ENCODE measurements at places on chromosomes 6 and 20. TPM values are rescaled to one million over a fixed set of nuclear protein-coding genes. Genes with fewer than 3 reads are reported as not detected.

GRCh38 chr20:10619427-10619826 is 54.4 kb downstream of the JAG1 start:
- no peaks in the 10 kb centered on the region for H3K27me3 ChIP-seq
- H3K36me3 ChIP-seq, result no peaks in the 10 kb centered on the region
- H3K27ac ChIP-seq, result no peak overlapping the region
- no peak overlapping the region for H3K4me3 ChIP-seq
- DNase-seq, result no peak

GRCh38 chr6:157064502-157064901 is 258.8 kb downstream of the TMEM242 start:
- no peak overlapping the region for H3K27ac ChIP-seq
- DNase-seq, result no peak
- no peaks in the 10 kb centered on the region for H3K36me3 ChIP-seq
- H3K4me1 ChIP-seq, result no peaks in the 10 kb centered on the region
- no peak overlapping the region for H3K4me3 ChIP-seq
- no peaks in the 10 kb centered on the region for H3K27me3 ChIP-seq

DNA sequence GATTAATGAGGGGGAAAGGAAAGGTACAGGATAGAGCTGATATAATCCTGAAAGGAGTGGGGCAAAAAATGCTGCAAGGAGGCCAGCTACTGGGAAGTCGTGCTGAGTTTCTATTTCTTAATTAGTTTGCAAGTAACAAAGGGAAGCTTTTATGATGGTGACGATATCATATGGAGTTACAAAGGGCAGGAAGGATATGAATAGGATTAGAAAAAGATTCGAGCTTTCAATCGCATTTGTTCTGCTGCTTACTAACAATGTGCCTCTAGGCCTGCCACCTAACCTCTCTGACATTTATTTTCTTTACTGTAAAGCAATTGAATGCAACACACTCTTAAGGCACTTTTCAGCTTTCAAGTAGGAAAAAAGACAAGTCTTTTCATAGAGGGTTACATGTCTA is 219.2 kb downstream of the CLVS2 start:
- no peak overlapping the region for H3K27ac ChIP-seq
- no peak overlapping the region for H3K4me3 ChIP-seq
- H3K36me3 ChIP-seq, result no peaks in the 10 kb centered on the region
- H3K27me3 ChIP-seq, result no peaks in the 10 kb centered on the region
- H3K4me1 ChIP-seq, result no peaks in the 10 kb centered on the region

DNA sequence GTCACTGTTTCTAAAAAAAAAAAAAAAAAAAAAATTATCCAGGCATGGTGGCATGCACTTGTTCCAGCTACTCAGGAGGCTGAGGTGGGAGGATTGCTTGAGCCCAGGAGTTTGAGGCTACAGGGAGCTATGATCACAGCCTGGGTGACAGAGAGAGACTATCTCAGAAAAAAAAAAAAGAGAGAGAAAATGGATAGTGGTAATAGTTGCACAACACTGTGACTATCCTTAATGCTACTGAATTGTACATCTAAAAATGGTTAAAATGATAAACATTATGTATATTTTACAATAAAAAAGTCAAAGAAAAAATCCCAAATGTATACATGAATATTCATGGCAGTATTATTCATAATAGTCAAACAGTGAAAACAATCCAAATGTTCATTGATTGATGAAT is 23.0 kb downstream of the FERMT1 start:
- no peak for DNase-seq
- no peaks in the 10 kb centered on the region for H3K36me3 ChIP-seq
- H3K4me1 ChIP-seq, result no peaks in the 10 kb centered on the region
- H3K27me3 ChIP-seq, result no peaks in the 10 kb centered on the region
- no peak overlapping the region for H3K27ac ChIP-seq
- no peak overlapping the region for H3K4me3 ChIP-seq

GRCh38 chr6:34317882-34318498 is 69.2 kb upstream of the SMIM29 start:
- H3K27ac ChIP-seq, result peak overlapping the region; percentile 41
- no peaks in the 10 kb centered on the region for H3K4me1 ChIP-seq
- H3K4me3 ChIP-seq, result no peak overlapping the region
- H3K36me3 ChIP-seq, result no peaks in the 10 kb centered on the region

DNA sequence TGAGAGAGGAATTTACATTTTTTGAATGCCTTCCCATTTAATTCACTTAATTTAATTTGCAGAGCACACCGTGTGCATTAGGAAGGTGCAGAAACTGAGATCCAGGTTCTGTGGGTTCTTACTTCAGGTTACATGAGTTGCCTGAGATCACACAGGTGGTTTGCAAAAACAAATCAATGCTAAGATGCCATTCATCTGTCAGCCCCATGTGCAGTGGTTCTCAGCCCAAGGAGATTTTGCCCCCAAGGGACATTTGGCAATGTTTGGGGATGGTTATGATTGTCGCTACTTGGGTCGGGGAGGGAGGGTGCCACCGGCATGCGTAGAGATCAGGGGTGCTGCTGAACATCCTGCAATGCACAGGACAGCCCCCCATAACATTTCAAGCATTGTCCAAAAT is 34.6 kb downstream of the BANF2 start:
- no peaks in the 10 kb centered on the region for H3K27me3 ChIP-seq
- H3K27ac ChIP-seq, result no peak overlapping the region
- no peaks in the 10 kb centered on the region for H3K4me1 ChIP-seq
- no peak for DNase-seq
- no peaks in the 10 kb centered on the region for H3K36me3 ChIP-seq

DNA sequence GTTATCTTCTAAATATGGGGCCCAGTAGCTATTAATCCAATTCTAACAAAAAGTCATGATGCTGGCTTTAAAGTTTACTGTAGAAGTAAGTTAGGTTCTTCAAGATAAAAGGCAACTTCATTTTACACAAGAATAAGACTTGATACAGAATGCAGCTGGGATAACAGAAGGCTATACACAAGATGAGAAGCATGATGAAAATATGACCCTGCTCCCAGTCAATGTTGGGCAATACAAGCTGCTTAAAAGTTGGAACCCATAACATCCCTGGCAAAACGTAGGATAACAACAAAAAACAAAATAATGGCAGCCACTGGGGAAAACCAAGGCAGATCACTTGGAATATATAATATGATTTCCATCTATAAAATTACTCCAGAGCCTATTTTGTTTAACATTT is 87.6 kb upstream of the RSPO3 start:
- no peaks in the 10 kb centered on the region for H3K27me3 ChIP-seq
- H3K36me3 ChIP-seq, result no peaks in the 10 kb centered on the region
- H3K4me1 ChIP-seq, result no peaks in the 10 kb centered on the region
- no peak overlapping the region for H3K4me3 ChIP-seq
- no peak overlapping the region for H3K27ac ChIP-seq

DNA sequence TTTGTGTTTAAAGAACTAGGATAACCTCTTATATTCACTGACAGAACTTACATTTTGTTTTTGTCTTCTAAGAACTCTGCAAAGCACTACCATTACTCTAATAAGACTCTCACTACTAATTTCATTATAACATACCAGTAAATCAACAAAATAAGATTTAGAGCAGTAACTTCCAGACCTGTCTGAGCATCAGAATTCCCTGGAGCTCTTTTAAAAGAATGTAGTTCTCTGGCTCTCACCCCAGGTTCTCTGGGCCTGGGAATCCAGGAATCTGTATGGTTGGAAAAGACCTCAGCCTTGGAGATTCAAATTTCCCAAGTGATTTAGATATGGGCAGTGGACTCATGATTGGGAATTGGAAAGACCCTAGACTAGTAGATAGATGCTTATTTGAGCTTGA is 89.4 kb downstream of the JAG1 start:
- no peak for DNase-seq
- no peaks in the 10 kb centered on the region for H3K36me3 ChIP-seq
- H3K27me3 ChIP-seq, result no peaks in the 10 kb centered on the region
- H3K4me3 ChIP-seq, result no peak overlapping the region

- no peak overlapping the region for H3K4me3 ChIP-seq
- H3K4me1 ChIP-seq, result no peaks in the 10 kb centered on the region
- no peak overlapping the region for H3K27ac ChIP-seq
- no peak for DNase-seq
- H3K27me3 ChIP-seq, result no peaks in the 10 kb centered on the region
Measured at GRCh38 chr6:1641343-1641885, 31.7 kb downstream of the FOXC1 start.

DNA sequence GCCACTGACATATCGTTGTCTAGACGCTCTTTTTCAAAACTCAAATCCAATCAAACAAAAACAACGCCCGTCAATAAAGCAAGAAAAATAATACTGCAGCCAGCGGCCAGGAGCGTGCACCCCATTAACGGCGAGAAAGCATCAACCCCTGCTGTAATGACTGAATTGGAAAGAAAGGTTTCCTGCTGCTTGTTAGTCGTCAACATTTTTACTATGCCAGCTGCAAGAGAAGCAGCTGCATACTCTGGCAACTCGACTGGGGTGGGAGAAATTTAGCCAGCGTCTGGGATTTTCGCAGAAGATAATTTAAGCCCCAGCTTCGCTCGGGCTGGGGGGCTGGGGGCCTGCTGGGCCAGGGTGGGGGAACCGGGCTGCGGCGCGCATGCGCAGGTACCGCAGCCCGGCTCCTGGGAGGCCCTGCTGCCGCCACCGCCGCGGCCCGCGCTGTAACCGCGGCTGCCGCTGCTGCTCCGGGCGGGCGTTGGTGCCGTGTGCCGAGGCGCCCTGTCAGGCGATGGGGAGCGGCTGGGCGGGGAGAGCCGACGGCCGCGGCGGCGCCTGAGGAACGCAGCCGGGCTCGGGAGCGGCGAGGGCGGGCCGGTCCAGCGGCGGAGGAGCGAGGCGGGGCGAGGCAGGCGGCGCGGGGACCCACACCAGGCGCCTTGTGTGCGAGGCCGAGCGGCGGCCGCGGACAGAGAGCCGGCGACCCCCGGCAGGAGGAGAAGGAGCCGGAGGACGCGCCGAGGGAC is 732 bp upstream of the STXBP5 start:
- H3K4me1 ChIP-seq, result peaks cover 21% of the 10 kb centered on the region
- no peak for DNase-seq
- no peaks in the 10 kb centered on the region for H3K27me3 ChIP-seq

GRCh38 chr6:137824896-137825295 is 42.2 kb upstream of the TNFAIP3 start:
- no peaks in the 10 kb centered on the region for H3K4me1 ChIP-seq
- H3K27ac ChIP-seq, result no peak overlapping the region
- no peaks in the 10 kb centered on the region for H3K36me3 ChIP-seq
- no peaks in the 10 kb centered on the region for H3K27me3 ChIP-seq

DNA sequence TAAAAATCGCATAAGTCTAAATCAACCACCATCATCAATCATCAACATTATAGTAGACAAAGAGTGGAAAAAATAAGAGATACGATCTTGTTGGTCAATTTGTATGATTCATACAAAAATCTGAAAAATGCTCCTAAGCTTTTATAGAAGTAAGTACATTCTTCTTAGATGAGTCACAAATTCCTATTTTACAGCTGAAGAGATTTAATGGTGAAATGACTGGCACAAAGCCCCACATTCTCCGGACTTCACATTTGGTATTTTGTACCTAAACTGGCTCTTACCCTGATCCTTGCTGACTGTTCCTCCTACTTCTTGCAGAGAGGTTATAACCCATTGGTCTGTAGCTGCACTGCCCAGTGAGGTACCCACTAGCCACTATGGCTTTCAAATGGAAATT is 29.9 kb upstream of the PREP start:
- H3K4me3 ChIP-seq, result no peak overlapping the region
- no peaks in the 10 kb centered on the region for H3K4me1 ChIP-seq
- no peaks in the 10 kb centered on the region for H3K27me3 ChIP-seq
- no peak overlapping the region for H3K27ac ChIP-seq
- H3K36me3 ChIP-seq, result no peaks in the 10 kb centered on the region
- DNase-seq, result no peak

DNA sequence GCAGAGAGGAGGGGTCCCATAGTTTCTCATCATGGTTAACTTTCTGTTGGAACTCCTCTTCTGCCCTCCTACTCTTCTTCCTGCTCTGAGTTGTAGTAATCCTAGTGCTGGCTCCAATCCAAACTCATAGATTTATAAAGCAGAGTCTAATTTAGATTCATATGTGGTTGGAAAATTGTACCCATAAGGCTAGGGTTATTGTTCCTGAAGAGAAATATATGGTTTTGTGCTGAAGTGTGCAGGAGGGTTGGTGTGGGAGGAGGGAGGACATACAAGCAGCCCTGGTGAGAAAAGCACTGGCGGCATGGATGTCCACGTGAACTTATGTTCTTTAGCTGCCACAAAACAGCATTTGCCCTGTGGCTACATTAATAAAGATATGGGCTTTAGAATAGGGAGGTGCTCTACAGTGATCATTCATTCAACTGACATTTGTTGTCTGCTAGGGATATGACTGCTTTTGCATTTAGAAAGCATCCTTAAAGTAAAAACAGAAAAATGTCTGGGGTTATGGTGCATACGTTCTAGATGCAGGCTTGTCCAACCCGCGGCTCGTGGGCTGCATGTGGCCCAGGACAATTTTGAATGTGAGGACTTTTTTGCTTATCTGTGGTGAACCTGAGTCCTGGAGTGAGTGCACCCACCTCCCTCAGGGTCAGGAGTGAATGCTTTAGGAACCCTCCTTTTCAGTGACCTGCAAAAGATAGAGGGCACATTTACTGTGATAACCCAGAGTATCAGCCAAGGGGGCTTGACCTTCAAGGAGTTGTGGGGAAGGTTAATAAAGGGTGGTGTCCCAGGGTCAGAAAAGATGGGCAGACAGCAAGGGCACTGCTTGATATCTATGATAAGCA is 4.1 kb downstream of the HLA-A start:
- no peak overlapping the region for H3K27ac ChIP-seq
- H3K4me1 ChIP-seq, result peaks cover 4% of the 10 kb centered on the region
- no peak overlapping the region for H3K4me3 ChIP-seq

- H3K4me1 ChIP-seq, result no peaks in the 10 kb centered on the region
- no peaks in the 10 kb centered on the region for H3K36me3 ChIP-seq
- no peak overlapping the region for H3K27ac ChIP-seq
- H3K27me3 ChIP-seq, result no peaks in the 10 kb centered on the region
- H3K4me3 ChIP-seq, result no peak overlapping the region
Measured at GRCh38 chr6:12761376-12762115, 45.0 kb downstream of the PHACTR1 start.

DNA sequence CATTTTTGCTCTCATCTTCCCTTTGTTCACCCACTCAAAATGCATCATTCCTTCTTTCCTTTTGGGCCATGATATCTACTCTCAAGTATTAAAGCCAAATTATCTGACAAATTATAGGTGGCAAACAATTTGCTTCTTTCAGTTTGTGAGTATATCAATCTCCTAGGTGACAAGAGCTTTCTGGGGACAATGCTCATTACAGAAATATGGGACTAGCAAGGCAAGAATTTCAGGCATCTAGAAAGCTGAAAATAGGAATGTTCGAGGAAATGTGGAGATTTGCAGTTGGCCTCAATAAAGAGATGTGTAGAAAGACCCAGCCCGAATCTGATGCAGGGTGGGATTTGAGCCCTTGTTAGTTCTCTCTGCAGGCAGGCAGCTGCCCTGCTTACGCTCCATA is 71.8 kb downstream of the ALDH8A1 start:
- no peaks in the 10 kb centered on the region for H3K4me1 ChIP-seq
- no peak overlapping the region for H3K4me3 ChIP-seq
- DNase-seq, result no peak
- H3K27ac ChIP-seq, result no peak overlapping the region
- no peaks in the 10 kb centered on the region for H3K36me3 ChIP-seq

- H3K4me3 ChIP-seq, result no peak overlapping the region
- no peaks in the 10 kb centered on the region for H3K36me3 ChIP-seq
- no peak overlapping the region for H3K27ac ChIP-seq
Measured at GRCh38 chr20:10510216-10510615, 75.1 kb downstream of the SLX4IP start.

- no peak overlapping the region for H3K4me3 ChIP-seq
- no peaks in the 10 kb centered on the region for H3K4me1 ChIP-seq
- no peaks in the 10 kb centered on the region for H3K27me3 ChIP-seq
Measured at GRCh38 chr6:43738877-43739641, 31.0 kb upstream of the VEGFA start.

Gene ZBTB12
- 0.52 TPM for total RNA-seq

Gene BHLHE23
- total RNA-seq, result not detected

Gene ABHD16B
- total RNA-seq, result not detected

Gene TRIM10
- not detected for total RNA-seq

Gene DEK
- 109 TPM for total RNA-seq

Gene KIF13A
- 56.6 TPM for total RNA-seq
